PC-3 (cell line): ENCODE measurements at places on chromosomes 5 and 9.
A peak's percentile ranks its signal among the peaks of the same experiment; 100 is the strongest.

GRCh38 chr5:39765366-39765765 lies 340.6 kb upstream of the DAB2 start:
- no peak for DNase-seq

- no peak for DNase-seq
Measured at GRCh38 chr9:5146241-5146640, 39.2 kb downstream of the INSL6 start.

- DNase-seq = peak; percentile 88
Measured at GRCh38 chr5:77775790-77776553, at the start of gene TBCA. TSS of gene TBCA (minus strand) at chr5:77776339. CDS start at chr5:77776257, 82 bp downstream.

DNA sequence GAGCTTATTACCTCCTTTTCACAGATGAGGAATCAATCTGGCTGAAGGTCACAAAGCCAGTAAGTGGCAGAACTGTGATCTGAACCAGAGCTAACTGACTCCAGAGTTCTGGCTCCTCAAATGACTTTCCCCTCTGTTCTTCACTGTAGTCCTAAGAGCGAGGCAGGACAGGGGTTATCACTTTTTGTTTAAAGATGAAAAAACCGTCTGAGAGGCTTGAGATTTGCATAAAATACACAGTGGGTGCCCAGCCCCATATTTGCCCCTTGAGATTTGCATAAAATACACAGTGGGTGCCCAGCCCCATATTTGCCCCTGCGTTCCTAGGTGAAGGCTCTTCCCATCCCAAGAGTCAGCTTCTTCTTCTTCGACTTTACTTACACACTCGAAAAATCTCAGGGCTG lies 667 bp downstream of the FBXO10 start:
- DNase-seq = no peak

- DNase-seq = no peak
Measured at GRCh38 chr9:88183798-88184495, 45.7 kb upstream of the SPATA31C2 start.

DNA sequence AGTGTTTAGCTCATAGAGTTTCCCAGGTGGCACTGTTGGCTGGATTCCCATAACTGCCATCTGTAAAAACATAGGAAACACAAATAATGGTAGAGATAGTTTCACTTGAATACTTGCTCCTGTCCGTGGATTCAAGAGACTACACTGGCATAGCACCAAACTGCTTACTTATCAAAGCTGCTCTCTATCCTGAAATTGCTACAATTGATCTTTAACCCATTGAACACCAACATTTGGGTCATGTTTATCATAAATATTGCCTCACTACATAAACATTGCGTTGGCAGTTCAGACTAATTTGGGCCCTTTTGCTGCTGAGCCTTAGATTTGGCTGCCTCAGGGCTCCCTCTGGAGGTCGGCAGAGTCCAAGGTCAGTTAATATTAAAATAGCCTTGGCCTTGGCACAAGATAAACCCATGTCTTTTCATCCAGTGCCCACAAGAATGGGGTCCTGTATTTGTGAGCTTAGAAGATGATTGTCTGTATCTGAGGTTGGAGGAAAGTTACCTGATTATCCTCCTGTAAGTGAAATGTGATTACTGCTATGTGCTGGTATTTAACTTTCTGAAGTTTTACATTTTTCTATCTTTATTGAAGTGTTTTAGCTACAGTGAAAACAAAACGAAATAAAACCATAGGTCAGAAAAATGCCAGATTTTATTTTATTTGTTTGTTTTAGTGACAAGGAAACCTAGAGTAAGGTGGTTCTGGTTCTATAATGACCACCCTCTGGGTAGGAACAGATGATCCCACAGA lies 4.0 kb upstream of the RANBP3L start:
- peak; percentile 63 for DNase-seq

GRCh38 chr9:101516655-101517054 lies 17.0 kb upstream of the RNF20 start:
- no peak for DNase-seq

GRCh38 chr5:2701592-2701991 lies 49.9 kb downstream of the IRX2 start:
- no peak for DNase-seq

DNA sequence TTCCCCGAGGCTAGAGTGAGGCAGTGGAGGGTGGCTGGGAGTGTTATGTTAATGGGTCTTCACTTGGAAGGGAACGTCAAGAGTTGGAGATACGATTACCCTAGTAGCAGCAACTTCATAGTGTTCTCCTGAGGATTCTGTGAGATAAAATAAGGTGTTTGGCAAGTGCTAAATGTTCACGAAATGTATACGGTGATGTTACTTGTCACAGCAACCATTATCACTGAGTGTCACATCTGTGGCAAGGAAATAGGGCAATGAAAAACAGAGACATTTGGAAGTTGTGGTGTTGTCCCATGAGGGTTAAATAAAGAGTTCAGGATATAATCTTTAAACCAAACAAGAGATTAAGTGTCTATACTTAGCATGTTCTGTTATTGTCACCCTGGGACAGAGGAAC lies 183.3 kb downstream of the ALDH1A1 start:
- no peak for DNase-seq

DNA sequence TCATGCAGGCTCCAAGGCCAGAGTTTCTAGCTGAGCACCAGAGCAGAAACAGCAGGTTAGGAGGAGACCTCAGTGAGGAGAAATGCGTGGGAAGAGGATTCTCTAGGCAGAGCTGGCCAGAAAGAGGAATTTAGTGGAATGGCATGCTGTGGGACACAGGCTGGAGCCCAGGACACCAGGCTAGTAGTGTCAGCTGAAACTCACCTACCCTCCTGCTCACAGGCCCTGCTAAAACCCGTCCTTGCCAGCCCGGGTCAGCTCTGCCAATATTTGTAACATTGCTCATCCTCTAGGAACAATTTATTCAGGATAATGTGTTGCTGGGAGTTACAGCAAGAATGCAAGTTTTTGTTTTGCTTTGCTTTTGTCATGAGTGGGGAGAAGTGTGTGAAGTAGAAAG lies 40.2 kb upstream of the AGXT2 start:
- DNase-seq = peak; percentile 34

- DNase-seq = no peak
Measured at GRCh38 chr9:10331157-10331556, 281.6 kb downstream of the PTPRD start.

GRCh38 chr5:32802764-32803163 lies 91.6 kb downstream of the NPR3 start:
- no peak for DNase-seq

DNA sequence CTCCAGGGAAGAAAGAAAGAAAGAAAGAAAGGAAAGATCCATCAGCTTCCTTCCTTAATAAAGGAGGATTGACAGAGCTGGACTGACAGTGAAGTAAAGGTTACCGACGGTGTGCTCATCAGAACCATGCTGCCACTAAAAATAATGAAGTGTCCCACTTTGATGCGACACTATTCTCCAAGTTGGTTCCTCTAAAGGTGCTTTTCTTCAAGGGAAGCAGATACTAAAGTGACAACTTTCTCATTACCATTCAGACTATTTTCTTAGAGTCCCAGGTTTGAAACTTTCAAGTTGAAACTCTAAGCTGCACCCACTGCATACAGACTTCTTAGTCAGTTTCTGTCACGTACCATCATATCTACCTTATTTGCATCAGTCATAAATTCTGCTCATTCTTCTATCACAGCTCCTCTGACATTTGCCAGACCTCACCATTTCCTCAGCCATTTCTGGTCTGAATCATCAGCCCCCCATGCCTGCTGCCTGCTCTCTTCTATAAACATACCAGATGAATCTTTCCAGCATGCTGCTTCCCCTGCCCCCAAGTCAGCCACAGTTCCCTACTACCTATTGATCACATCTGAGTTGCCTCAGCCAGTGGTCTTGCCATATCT lies 177.6 kb downstream of the DEPDC1B start:
- no peak for DNase-seq

GRCh38 chr5:60806591-60807243 lies 37.4 kb downstream of the ELOVL7 start:
- no peak for DNase-seq

DNA sequence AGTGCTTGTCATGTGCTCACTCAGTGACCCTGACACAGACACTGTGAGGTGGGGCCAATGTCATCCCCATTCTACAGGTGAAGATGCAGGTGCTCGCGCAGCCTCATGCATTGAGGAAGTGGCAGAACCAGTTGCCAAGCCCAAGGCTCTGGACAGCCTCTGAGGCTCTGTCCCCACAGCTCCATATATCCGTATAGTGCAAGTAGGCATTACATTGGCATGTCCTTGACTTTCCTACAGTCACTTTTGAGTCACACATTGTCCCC lies 58.8 kb upstream of the ANGPTL2 start:
- DNase-seq = no peak

- DNase-seq = no peak
Measured at GRCh38 chr9:134489621-134490408, 151.8 kb upstream of the COL5A1 start.

DNA sequence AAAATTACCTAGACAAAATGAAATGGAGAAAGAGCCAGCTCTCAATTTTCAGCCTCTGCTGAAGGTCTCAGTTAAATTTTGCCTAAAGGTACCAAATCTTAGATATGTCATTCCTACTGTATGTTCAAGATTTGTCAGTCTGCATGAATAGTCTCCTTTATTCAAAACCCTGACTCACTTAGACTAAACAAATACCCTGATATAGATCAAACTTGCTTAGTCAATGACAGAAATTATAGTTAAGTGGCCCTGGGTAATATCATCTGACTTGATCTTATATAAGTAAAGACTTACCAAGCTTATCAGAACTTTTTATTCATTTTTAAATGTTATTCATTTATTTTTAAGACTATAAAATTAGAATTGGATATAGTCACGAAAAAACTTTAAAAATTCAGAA lies 12.2 kb downstream of the MEGF9 start:
- peak; percentile 76 for DNase-seq

DNA sequence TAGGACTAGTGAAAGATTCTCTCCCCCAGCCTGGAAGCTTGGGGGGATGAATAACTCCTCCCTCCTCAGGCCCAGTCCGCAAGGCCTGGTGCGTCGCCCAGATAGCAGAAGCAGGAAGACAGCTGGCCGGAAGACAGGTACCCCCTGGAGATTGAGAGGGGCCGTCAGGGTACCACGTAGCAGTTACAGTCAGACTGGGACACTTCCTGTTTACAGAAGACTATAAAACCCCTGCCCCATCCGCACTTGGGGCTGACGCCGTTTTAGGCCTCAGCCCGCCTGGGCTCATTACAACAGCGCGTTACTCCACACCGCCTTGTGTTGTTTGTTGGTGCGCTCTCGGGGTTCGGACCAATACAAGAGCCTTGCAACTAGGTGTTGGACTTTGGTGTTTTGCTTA lies 15.4 kb downstream of the SEMA6A start:
- DNase-seq = no peak

GRCh38 chr9:127446713-127447415 lies 4.3 kb downstream of the RPL12 start:
- peak; percentile 18 for DNase-seq

DNA sequence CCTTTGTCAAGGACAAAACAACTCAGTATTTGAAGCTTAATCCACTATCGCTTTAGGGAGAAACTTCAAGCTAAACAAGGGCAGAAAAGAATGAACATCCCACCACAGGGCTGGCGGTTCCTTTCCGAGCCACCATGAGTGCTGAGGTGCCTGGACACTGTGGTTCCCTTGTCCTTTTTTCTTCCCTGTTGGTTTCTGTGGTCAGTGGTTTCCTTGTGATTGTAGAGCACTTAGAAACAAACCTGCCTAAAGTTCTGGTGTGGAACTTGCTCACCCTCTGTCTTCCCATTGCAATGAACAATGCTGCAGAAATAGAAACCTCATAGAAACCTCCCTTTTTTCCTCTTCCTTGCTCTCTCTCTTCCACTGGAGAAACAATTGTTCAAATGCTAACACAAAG lies 79.3 kb upstream of the TBC1D2 start:
- DNase-seq = no peak

DNA sequence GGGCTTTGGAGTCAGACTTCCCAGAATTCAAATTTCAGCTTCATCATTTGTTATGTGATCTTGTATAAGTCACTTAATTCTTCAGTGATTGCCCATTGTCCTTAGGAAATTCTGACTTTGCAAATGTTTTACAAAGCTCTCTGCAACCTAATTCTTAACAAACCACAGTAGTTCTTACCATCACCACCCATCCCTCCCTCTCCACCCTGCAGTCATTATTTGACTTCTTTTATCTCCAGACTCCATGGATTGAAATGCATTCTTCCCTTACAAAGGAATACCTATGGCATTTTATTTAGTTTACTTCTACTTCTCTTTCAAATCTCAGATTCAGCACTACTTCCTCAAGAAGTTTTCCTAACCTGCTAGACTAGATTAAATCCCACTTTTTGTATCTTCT lies 23.1 kb downstream of the SHLD3 start:
- DNase-seq = no peak

DNA sequence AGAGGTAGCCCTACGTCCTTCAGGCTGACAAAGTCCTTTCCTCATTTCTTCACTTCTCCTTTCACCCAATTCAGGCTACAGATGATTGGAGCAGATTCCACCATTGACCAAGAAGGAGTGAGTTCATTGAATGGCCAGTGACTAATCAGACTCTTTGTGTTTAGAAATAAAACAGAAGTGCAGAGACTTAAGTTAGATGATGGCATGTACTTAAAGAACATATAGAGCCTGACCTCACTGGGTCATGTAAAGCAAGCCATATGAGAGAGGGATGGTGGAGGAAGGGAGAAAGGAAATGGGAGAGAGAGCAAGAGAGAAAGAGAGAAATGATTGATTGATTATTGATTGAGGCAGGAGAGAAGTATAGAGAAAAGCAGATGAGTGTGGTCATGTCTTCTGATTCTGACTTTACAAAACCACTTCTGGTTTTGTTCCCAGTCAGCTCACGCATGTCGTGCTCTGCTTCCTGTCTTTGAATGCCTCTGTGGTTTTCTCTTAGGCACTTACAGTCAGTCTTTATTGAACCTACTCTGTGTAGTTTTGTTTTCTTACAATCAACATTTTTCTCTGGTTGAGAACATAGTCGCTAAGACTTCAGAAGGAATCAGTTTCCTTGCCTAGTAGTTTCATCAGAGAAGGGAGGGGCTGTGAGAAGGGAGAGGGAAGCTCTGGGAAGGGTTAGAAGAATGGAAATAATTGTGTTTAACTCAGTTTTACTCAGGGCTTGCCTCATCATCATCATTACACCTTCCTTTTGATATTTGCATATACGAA lies 149.2 kb upstream of the KLF9 start:
- no peak for DNase-seq

DNA sequence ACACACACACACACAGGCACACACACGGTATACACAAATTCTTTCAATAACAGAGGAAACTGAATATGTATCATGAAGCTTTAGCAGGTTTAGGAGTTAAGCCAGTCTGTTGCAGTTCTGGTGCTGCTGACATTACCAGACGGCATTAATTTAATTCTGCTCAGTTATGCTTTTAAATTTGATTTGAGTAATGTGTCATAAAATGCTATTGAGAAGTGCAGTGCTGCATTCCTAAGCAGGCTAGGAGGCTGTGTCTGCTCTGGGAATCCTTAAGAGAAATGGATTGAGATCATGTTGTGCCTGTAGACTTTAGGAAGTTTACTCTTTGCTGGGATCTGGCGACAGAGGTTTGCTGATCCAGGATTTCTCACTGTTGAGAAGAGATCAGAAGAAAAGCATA lies 733.8 kb downstream of the BRINP1 start:
- DNase-seq = no peak

DNA sequence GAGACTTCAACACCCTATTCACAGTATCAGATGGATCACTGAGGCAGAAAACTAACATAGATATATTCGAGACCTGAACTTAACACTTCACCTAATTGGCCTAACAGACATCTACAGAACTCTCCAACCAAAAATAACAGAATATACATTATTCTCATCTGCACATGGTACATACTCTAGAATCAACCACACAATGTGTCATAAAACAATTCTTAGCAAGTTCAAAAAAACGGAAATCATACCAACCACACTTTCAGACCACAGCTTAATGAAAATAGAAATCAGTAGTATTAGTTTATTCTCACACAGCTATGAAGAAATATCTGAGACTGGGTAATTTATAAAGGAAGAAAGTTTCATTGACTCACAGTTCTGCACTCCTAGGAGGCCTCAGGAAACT lies 387.9 kb downstream of the DEPDC1B start:
- no peak for DNase-seq
